A549 (cell line): ENCODE measurements at places on chromosomes 6 and 20. TPM values are rescaled to one million over a fixed set of nuclear protein-coding genes. Genes with fewer than 3 reads are reported as not detected.

APCDD1L gene
- not detected in 3 replicates for polyA plus RNA-seq

- peak; percentile 45 for DNase-seq
These were observed 84.3 kb upstream of the TMEM181 start for GRCh38 chr6:158475344-158476302.

TAAR6 gene
- polyA plus RNA-seq, result not detected in 3 replicates

- peak; percentile 32 for DNase-seq
These were observed 184.7 kb downstream of the CDH4 start for GRCh38 chr20:61436667-61437279.

DNA sequence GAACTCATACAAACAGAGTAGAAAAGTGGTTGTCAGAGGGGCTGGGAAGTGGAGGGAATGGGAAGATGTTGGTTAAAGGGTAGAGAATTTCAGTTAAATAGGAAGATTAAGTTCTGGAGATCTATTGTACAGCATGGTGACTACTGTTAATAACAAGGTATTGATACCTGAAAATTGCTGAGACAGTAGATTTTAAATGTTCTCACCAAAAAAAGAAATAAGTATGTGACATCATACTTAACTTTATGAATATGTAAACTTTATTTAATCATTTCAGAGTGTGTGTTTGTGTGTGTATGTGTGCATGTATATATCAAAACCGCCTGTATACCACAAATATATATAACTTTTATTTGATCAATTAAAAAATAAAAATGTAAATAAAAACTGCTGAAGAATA lies 896.4 kb downstream of the TFAP2A start:
- no peak for DNase-seq

- no peak for DNase-seq
These were observed 334.1 kb downstream of the COL12A1 start for GRCh38 chr6:74871757-74872156.

- DNase-seq, result no peak
These were observed 15.9 kb upstream of the FYN start for GRCh38 chr6:111888928-111889695.

DNA sequence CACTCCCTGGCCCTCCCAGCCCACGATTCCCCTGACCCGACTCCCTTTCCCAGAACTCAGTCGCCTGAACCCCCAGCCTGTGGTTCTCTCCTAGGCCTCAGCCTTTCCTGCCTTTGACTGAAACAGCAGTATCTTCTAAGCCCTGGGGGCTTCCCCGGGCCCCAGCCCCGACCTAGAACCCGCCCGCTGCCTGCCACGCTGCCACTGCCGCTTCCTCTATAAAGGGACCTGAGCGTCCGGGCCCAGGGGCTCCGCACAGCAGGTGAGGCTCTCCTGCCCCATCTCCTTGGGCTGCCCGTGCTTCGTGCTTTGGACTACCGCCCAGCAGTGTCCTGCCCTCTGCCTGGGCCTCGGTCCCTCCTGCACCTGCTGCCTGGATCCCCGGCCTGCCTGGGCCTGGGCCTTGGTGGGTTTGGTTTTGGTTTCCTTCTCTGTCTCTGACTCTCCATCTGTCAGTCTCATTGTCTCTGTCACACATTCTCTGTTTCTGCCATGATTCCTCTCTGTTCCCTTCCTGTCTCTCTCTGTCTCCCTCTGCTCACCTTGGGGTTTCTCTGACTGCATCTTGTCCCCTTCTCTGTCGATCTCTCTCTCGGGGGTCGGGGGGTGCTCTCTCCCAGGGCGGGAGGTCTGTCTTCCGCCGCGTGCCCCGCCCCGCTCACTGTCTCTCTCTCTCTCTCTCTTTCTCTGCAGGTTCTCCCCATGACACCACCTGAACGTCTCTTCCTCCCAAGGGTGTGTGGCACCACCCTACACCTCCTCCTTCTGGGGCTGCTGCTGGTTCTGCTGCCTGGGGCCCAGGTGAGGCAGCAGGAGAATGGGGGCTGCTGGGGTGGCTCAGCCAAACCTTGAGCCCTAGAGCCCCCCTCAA lies at the start of gene LTA:
Gene LTA, plus strand, starts transcription at position 249 of the 871 bp plus-strand sequence. Its CDS starts 454 bp downstream, at position 703.
- no peak for DNase-seq

GRCh38 chr6:157714153-157714490 lies 108.9 kb upstream of the SNX9 start:
- DNase-seq, result no peak

- no peak for DNase-seq
These were observed 6.2 kb upstream of the FGD2 start for GRCh38 chr6:36999061-36999750.

DNA sequence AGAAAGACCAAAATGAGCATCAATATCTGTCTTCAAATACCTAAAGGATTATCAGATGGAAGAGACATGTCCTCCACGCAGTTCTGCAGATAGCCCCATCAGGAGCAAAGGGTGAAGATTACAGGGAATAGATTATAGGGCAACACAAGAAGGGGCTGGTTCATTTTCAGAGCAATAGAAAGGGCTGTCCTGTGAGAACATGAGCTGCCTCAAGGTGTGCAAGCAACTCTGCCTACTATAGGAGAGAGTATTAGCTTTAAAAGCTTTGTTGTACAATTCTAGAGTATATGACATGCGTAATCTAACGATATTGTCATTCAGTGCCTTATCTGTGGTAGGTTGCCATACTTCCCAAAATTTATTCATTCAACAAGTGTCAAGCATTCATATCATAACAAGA lies 112.7 kb downstream of the NRSN1 start:
- no peak for DNase-seq

DNA sequence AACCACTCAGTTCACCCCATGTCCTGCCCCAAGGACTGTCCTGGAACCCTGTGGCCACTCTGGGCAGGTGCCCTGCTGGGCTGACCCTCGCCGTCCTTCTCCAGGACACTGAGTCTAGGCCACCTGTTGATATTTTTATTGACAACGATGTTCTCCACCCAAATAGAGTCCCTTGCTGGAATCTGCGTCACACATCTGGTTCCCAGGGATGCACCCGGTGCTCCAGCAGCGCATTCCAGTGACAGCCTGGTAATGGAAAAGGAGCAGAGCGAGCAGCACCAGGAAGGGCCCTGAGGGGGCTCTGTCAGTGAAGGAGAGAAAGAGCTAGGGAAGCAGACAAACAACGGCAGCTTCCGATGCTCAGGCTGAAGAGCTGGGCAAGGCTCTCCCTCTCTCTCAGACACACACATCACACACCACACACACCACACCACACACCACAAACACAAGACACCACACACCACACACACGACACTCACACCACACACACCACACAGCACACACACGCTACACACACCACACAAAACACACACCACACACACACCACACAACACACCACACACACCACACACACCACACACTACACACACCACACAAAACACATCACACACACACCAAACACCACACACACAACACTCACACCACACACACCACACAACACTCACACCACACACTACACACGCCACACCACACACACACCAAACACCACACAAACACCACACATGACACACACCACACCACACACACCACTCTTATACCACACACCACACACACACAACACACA lies 117.9 kb upstream of the THBS2 start:
- peak; percentile 46 for DNase-seq

GPR6 gene
- not detected in 3 replicates for polyA plus RNA-seq

GRCh38 chr6:99225172-99225571 lies 124.3 kb downstream of the FAXC start:
- DNase-seq, result no peak

- DNase-seq, result no peak
These were observed 170.7 kb downstream of the SMOC2 start for GRCh38 chr6:168611691-168612090.

DNA sequence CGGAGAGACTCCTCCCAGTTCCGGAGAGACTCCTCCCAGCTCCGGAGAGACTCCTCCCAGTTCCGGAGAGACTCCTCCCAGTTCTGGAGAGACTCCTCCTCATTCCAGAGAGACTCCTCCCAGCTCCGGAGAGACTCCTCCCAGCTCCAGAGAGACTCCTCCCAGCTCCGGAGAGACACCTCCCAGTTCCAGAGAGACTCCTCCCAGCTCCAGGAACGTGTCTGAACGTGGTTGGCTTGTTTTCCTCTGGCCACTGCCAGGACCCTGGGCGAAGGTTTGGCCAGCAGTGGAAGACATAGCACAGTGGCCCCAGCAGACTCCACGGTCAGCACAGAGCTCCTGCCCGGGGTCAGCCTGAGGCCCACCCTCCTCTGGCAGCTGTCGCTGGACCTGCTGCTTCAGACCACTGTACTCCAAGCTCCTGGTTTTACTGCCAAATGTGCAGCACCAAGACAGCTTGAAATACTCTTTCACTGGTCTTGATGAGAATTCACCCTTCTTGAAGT lies 122.3 kb upstream of the AFDN start:
- DNase-seq, result no peak

GNMT gene
- 0.23 to 0.32 TPM (median 0.31 TPM) in 3 replicates for polyA plus RNA-seq

MPIG6B gene
- not detected in 3 replicates for polyA plus RNA-seq

CNPY3 gene
- 31.9 to 39.4 TPM (median 38.5 TPM) in 3 replicates for polyA plus RNA-seq

DNA sequence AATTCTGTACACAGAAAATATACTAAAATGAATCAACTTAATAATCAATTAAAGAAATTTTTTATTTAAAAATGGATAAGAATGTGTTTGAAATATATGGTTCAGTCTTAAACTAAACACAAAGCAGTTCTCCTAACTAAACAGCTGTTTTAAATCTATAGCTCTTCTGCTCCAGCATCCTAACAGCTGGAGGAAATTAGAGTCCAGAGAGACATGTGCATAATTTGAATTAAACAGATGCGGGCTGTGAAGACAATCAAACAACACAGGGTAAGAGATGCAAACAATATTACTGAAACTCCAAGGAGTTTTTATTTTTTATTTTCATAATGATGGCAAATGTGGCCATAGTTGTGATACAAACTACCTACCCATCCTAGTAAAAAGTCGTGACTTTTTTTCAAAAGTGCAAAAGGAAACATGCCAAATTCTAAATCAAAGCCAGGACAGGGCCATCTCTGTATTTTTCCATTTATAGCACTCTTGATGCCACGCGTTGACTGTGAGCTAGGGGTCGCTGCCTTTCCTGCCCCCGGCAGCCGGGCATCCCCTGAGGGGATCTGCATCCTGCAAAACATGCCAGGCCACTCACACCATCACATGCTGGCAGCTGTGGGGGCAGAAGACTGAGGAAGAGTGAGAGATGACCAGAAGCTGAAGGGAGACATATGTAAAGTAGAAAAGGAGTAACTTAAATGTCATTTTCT lies 310.6 kb downstream of the PRKN start:
- DNase-seq, result no peak

PRICKLE4 gene
- polyA plus RNA-seq, result 0.95 to 1.6 TPM (median 1.5 TPM) in 3 replicates

DNA sequence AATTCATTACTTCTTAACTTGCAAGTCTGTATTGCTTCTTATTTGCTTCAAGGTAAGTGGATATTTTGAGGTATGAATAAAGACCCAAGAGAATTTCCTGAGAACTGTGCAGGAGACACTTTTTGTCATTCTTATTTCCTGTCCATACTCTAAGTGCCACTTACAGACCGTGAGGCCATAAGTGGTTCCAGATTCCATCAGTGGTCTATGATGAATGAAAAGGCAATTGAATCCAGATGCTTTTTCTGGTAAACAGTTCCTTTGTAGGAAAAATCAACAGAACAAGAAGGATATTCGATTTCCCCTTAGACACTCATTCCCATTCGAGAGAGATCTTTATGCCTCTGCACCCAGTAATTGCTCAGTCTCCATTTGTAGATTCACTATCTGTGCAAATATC lies 58.3 kb upstream of the PDE10A start:
- DNase-seq, result no peak

DNA sequence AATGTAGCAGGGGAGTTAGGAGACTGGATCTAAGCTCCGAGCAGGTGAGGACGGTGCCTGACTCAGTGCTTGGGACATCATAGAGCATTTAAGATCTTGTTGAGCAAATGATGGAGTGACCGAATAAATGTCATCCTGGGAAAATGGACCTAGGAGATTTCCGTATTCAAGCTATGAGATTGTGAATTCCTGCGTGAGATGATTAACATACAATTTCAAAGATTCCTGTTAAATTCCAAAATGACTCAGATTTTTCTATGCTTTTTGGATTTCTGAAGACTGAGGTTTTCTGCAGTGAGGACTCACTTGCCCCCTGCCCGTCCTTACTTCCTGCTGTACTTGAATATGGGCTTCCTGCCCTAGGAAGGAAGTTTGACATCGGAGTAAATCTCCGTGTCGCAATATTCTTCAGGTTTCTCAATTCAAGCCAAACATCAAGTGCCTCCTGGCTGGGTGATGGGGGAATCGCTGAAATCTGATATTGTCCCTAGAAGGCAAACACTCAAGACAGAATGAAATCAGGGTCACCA lies 5.2 kb downstream of the SYTL3 start:
- no peak for DNase-seq

GRCh38 chr6:122033564-122034181 lies 365.8 kb upstream of the HSF2 start:
- DNase-seq, result peak; percentile 57

OPRM1 gene
- polyA plus RNA-seq, result not detected in 3 replicates

DNA sequence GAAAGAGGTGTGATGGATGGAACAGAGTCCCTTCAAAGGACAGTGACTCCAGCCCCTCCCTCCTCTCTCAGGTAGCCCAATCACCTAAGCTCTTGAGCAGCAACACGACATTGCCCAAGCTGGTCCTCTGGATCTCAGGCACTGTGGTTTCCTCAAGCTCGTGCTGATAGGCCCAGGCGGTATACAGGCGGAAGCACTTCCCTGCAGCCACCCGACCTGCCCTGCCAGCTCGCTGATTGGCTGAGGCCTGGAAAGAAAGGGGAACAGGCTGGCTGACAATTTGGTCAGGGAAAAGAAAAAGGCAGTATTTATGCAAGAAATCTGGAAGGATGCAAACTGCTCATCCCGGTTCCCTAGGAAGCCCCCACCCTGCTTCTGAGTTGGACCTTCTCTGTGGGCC lies 9.6 kb downstream of the C6orf136 start:
- no peak for DNase-seq

MYMX gene
- not detected in 3 replicates for polyA plus RNA-seq

CRISP3 gene
- not detected in 3 replicates for polyA plus RNA-seq

GRCh38 chr20:760751-761417 lies 7.4 kb downstream of the SLC52A3 start:
- DNase-seq, result peak; percentile 65

ABHD16B gene
- not detected in 3 replicates for polyA plus RNA-seq

DNA sequence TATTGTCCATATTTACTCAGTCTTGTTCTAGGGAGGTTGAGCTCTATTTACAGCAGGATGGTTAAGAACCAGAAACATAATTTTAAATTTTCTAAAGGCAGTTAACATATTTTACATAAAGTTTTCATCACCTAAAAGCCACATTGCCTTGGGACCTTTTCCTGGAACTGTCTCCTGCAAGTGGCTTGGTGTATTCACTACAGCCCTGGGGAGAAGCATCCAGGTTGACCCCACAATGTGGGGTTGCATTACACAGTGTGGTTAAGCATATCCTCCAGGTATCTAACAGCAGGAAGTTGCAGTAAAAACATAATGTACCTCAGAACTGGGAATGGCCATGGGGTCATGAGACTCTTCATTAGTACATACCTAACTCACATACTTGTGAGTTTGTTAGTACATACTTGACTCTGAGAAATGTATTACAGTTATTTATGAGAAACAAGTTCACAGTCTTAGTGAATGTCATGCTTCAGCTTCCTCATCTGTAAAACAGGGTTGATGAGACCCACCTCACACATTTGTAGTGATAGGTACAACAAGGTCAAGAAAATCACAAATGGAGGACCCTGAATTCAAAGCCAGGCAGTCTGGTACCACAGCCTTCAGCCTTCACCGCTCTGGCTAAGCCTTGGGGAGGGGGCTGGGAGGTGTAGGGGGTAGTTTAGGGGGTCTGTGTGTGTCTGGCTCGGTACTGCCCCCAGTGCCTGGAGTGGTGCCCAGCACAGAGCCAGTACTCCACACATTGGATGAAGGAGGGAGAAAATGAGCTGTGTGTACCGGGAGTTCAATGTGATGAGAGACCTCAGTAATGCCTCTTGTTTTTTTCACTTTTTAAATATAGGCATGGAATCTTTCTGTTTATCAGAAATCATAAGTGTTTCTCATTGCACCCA lies 52.9 kb downstream of the KAT14 start:
- DNase-seq, result no peak
